ENCODE measurements at places on chromosomes 7 and 10.

- no peak for DNase-seq
Measured at GRCh38 chr7:91880016-91880412, 488 bp downstream of the MTERF1 start.

GRCh38 chr10:62870866-62871265 is 54.7 kb upstream of the EGR2 start:
- no peak for DNase-seq

- no peak for DNase-seq
Measured at GRCh38 chr7:80386686-80387085, 125.2 kb downstream of the GNAT3 start.

DNA sequence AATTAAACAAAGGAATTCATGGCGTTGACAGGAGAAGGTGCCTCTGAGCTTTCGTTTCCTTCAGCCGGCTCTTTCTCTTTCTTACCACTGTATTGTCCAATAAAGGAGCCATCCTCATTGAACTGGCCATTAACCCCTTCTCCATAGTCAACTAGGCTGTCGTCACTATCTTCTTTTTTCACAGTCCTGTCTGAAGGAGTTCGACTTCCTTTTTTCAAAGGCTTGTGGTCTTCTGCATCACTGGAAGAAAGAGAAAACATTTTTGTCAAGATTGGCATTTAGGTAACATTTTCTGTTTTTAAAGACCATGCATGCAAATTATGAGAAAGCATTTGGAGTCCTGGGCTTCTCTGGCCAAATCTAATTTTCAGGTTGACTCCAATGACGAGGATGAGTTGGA is 19.7 kb upstream of the LAMB4 start:
- no peak for DNase-seq

DNA sequence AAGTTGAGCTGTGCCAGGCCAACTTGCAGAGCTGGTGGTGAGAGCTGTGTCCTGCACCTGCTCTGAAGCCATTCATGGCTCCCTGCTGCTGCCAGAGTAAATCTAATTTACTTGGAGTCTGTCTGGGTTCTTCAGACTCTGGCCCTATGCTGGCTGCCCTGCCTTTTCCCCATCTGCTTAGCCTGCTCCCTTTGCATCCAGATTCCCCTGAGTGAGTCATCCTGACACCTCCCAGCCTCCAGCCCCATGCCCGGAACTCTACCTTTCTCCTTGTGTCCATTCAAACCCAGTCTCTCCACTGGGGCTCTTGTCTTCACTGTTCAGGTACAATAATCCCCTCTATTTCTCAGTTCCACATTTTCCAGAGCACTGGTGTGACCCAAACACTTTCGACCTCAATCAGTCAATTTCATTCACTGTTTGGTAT is 434.4 kb upstream of the ZMIZ1 start:
- no peak for DNase-seq

- DNase-seq = no peak
Measured at GRCh38 chr10:76778914-76779795, 858.5 kb downstream of the KCNMA1 start.

GRCh38 chr7:56083150-56083785 is 9.5 kb downstream of the PHKG1 start:
- DNase-seq = no peak

DNA sequence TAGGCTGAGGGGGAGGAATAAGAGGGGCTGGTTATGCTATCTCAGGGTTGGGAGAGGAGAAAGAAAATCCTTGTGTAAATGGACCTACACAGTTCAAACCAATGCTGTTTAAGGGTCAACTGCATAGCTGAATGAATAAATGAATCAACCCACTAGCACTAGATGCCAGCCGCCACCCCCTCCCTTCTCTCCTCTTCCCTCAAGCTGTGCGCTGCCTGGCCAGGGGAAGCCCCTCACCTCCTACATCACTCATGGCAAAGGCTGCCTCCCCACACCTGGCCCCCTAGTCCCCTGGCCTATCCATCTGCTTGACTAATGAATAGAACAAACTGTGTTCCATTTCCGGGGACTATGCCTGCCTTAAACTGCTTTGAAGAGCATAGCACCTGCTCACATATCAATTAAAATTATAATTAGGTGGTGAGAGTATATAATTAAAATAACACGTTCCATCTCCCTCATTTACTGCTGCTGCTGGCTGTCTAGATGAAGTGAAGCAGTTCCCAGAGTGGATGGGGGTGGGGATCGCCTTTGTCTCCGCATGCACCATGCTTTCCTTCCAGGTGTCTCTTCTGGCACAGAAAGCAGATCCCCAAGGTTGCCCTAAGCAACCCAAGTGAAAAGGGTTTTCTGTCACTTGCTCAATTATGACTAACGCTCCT is 32.6 kb downstream of the GRID1 start:
- DNase-seq = no peak

DNA sequence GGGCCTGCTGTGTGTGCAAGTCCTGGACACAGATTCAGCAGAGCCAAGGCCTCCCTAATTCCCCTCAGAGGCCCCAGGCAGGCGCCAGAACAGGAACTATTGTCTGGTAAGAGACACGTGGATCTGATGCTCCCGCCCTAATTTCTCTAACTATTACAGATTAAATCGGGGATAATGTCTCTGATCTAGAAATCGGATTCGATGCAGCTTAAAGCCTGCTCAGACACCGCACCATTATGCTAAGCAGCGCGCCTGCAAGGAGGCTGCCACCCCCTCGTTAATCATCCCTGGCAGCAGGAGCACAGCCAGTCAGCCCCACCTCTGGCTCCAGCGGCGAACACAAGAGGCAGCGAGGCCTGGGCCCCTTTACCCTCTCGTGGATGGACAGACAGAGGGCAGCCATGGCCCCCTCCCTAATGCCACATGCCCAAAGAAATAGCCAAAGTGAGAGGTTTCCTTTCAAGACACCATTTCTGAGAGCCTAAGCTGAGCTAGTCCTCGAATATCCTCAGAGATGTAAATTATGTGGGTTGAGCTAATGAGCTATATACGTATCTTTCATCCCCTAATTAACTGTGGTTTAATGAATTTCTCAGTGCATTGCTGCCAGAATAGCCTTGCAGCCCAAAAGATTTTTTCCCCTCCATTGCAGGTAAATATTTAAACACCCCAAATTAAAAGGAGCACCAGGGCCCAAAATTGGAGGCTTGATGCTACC is 122.1 kb downstream of the GRID1 start:
- peak; percentile 60 for DNase-seq

DNA sequence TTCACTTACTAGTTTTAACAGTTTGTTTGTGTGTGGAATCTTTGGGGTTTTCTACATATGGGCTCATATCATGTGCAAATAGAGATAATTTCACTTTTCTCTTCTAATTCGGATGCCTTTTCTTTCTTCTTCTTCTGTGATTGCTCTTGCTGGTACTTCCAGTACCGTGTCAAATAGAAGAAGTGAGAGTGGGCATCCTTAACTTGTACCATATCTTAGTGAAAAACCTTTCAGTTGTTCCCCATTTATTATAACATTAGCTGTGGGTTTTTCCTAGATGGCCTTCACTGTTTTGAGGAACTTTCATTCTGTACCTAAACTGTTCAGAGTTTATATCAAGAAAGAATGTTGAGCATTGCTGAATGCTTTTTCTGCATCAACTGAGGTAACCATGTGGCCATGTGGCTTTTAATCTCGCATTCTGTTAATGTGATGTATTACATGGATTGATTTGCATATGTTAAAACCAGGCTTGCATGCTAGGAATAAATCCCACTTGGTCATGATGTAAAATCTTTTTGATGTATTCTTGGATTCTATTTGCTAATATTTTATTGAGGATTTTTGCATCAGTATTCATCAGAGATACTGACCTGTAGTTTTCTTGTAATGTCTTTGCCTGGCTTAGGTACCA is 78.7 kb downstream of the FAM107B start:
- DNase-seq = no peak

DNA sequence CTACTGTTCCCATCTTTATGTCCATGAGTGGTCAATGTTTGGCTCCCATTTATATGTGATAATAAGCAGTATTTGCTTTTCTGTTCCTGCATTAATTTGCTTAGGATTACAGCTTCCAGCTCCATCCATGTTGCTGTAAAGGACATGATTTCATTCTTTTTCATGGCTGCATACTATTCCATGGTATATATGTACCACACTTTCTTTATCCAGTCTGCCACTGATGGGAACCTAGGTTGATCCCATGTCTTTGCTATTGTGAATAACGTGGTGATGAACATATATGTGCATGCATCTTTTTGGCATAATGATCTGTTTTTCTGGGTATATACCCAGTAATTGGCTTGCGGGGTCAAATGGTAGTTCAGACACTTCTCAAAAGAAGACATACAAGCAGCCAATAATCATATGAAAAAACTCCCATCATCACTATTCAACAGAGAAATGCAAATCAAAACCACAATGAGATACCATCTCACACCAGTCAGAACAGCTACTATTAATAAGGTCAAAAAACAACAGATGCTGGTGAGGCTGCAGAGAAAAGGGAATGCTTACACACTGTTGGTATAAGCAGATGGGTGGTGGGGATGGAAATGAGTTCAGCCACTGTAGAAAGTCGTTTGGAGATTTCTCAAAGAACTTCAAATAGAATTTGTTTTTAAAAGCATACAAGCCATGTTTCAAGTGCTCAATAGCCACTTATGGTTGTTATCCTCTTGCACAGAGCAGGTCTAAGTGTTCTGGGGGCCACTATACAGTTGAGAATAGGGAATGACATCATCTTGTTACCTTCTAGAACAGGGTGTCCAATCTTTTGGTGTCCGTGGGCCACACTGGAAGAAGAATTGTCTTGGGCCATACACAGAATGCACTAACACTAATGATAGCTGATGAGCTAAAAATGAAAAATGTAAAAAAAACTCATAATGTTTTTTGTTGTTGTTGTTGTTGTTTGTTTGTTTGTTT is 23.2 kb upstream of the SDK1 start:
- DNase-seq = no peak

DNA sequence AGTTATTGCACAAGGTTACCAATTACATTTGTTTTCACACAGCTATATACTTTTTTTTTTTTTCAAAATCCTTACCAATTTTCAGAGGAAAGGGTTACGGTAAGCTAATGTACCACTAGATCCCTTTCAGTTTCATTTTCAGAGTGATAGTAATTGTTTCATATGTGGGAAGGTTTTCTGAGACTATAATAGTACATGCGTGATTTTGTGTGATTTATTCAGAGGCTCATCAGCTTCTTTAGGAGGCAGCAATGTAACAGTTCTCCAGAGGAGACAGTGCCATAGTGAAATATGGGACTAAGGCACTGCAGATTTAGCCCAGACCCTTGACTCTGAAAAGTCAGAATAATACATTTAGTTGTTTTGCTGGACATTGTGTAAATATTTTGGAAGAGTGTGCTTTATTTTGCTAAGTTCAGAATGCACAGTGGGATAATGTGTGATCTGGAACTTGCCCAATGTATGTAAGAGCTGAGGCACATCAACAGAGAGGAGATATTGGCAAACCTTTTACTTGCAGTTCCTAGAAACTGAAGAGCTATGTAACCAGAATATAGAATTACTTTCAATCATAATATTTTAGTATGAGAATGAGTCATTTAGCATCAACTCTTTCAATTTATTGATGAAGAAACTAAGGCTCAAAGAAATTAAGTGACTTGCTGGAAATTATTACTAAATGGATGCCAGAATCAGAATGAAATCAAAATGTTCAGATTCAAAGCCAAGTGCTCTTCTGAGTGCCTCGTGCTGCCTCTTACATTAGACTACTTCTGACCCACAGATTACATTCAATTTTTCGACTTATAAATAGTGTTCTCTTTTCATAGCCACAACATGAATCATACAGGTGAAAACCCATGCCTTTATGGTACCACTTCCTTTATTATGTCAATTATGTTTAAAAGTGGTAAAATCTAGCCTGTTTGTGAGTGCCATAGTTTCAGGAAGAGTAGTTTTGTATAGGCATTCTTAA is 207.7 kb upstream of the TEX47 start:
- DNase-seq = no peak

DNA sequence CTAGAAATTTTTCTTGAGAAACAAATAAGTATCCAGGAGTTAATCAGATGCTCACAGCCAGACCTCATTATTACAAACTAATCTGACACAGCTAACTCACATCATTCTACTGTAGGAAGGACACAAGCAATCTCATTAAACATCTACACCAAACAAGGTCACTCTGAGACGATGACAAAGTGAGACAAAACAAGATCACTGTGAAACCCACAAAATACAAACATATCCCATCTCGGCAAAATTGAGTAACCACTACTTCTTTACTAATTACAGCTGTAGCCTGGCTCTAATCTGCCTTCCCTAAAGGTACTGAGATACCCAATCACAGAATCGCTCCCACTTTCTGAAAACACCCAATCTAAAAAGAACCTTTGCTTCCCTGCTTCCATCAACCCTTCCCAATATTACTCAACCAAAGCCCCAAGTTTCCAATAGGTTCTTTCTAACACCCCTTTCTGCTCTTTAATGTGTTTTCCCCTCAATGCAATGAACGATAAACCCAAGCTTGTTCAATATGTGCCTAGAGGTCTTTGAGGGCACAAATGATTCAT is 26.9 kb downstream of the CCDC6 start:
- DNase-seq = no peak

- no peak for DNase-seq
Measured at GRCh38 chr10:131001438-131001837, 310.1 kb downstream of the TCERG1L start.

- DNase-seq = no peak
Measured at GRCh38 chr7:94440451-94441039, 45.9 kb downstream of the COL1A2 start.

- no peak for DNase-seq
Measured at GRCh38 chr7:124489082-124489819, 276.3 kb downstream of the GPR37 start.

- no peak for DNase-seq
Measured at GRCh38 chr10:118595598-118596425, at the start of gene PRLHR. TSS of gene PRLHR (minus strand) at chr10:118595648. CDS start at chr10:118595244, 404 bp downstream.
